ENCODE measurements at places on chromosomes 3 and 15.

GRCh38 chr3:195911946-195912270 is 3.6 kb upstream of the TNK2 start:
- no peak for DNase-seq
- H3K27ac ChIP-seq: no peak overlapping the region
- H3K4me1 ChIP-seq: peaks cover 21% of the 10 kb centered on the region
- no peak overlapping the region for H3K4me3 ChIP-seq
- no peaks in the 10 kb centered on the region for H3K36me3 ChIP-seq
- H3K27me3 ChIP-seq: no peaks in the 10 kb centered on the region

- no peak overlapping the region for H3K4me3 ChIP-seq
- H3K36me3 ChIP-seq: peaks cover 34% of the 10 kb centered on the region
- DNase-seq: no peak
- no peak overlapping the region for H3K27ac ChIP-seq
These were observed 30.2 kb downstream of the ZBTB11 start for GRCh38 chr3:101646726-101647125.

DNA sequence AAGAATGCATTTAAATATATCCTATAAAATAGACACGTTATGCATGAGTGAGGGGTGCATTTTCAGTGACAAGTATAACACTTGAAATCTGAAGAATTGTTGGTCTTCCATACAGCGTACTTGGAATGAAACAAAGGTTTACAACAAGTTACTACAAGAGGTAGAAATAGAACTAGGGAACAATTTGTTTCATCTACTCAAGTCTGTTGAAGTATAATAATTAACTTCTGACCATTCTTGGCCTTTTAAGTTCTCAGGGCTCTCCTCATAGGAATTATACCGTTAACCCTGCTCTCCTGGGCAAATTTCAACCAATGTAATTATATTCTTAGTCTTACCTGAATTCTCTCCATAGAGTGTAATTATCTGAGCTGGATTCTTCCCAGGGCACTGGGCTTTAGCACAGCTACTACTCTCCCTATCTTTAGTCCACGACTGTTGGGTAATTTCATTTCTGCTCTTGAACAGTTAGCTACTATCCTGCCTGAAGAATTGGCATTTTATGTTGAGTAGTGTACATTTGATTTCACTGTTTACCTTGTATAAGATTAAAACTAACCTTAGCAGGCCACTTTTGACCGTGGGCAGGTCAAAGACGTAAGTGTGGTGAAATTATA is 100.6 kb downstream of the UBE2E2 start:
- no peaks in the 10 kb centered on the region for H3K36me3 ChIP-seq
- H3K27me3 ChIP-seq: no peaks in the 10 kb centered on the region

DNA sequence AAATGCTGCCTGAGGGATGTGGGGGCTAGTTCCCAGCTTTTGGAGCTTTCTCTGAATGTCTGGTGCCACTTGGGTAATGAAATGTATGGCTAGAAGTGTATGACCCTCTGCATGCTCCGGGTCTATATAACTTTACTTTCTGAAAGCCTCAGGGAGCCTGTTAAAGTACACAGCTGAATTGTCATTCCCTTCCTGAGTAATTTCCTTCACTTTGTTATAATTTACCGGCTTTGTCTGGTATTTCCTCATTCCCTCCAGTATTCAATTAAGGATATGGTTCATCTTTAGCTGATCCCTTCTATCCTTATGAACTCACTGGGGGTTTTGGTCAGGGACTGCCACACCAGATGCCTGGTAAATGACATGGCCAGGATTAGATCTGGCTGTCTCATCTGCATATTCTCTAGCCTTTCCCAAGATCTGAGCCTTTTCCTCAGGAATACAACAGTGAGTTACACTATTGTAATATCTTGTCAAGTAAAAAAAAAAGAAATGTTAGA is 620.3 kb downstream of the ZPLD1 start:
- no peaks in the 10 kb centered on the region for H3K27me3 ChIP-seq
- H3K27ac ChIP-seq: no peak overlapping the region
- DNase-seq: no peak
- H3K4me1 ChIP-seq: no peaks in the 10 kb centered on the region
- H3K4me3 ChIP-seq: no peak overlapping the region
- H3K36me3 ChIP-seq: no peaks in the 10 kb centered on the region

- no peak for DNase-seq
- H3K27ac ChIP-seq: no peak overlapping the region
- no peaks in the 10 kb centered on the region for H3K27me3 ChIP-seq
- H3K36me3 ChIP-seq: no peaks in the 10 kb centered on the region
- no peaks in the 10 kb centered on the region for H3K4me1 ChIP-seq
These were observed 16.6 kb downstream of the TEX264 start for GRCh38 chr3:51687431-51688205.

- no peak for DNase-seq
- no peaks in the 10 kb centered on the region for H3K27me3 ChIP-seq
- H3K4me3 ChIP-seq: no peak overlapping the region
- no peaks in the 10 kb centered on the region for H3K36me3 ChIP-seq
- H3K4me1 ChIP-seq: peaks cover 10% of the 10 kb centered on the region
These were observed 128.7 kb downstream of the FNDC3B start for GRCh38 chr3:172167892-172168648.

All from transverse colon (tissue), 4 donors.